ENCODE measurements at places on chromosomes 7 and 10.
A peak's percentile ranks its signal among the peaks of the same experiment; 100 is the strongest.

DNA sequence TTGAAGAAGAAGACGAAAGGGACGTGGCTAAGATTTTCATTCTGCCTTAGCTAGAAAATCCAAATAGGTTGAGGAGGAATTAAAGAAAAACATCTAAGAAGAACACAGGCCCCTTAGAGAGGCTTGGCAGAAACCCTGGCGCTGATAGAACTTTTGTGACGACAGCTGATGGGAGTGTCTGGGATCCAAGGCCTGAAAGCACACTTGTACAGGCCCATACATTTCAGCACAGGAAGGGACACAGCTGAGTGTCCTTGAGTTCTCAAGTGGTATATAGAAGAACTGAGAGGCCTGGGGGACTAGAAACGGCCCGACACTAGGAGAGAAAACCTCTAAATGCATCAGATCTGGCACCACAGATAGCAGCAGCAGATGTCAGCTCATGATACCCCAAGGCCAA is 39.5 kb downstream of the PRPS1L1 start:
- no peak for DNase-seq

- DNase-seq, result peak; percentile 35
Observed at GRCh38 chr7:75611557-75612178, 119.5 kb downstream of the SPDYE5 start.

GRCh38 chr10:16941870-16942269 is 124.6 kb upstream of the RSU1 start:
- peak; percentile 14 for DNase-seq

GRCh38 chr10:104330168-104331110 is 7.8 kb downstream of the ITPRIP start:
- DNase-seq, result peak; percentile 94

DNA sequence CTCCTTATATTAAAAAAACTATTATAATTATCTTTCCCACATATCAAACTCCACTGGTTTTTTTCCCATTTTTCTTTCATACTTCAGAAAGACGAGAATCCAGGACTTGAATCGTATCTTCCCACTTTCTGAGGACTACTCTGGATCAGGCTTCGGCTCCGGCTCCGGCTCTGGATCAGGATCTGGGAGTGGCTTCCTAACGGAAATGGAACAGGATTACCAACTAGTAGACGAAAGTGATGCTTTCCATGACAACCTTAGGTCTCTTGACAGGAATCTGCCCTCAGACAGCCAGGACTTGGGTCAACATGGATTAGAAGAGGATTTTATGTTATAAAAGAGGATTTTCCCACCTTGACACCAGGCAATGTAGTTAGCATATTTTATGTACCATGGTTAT is 15.9 kb downstream of the SRGN start:
- DNase-seq, result no peak

All from renal cortical epithelial cell (primary cell).